Skeletal muscle cell (primary cell): ENCODE measurements at places on chromosomes 6 and 20.

DNA sequence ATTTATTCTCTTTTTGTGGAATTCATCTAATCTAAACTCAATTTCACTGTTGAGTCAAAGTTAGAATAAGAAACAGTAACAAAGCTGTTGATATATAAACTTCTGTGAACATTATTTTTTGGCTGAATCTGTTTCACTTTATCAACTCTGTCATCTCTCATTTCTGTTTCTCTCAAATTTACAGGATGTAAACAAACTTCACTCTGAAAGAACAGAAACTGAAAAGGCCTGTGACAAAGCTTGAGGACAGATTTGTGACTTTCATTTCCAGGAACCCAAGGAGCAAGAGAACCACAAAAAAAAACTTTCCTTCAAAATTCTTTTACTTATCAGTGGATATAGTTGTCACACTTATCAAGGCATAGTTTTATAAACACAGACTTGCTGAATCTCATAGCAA lies 447.9 kb upstream of the OPRM1 start:
- DNase-seq: no peak

- peak; percentile 54 for DNase-seq
Observed at GRCh38 chr6:1916334-1917070, 306.8 kb downstream of the FOXC1 start.

GRCh38 chr6:39896701-39897100 lies 37.6 kb downstream of the MOCS1 start:
- DNase-seq: no peak

DNA sequence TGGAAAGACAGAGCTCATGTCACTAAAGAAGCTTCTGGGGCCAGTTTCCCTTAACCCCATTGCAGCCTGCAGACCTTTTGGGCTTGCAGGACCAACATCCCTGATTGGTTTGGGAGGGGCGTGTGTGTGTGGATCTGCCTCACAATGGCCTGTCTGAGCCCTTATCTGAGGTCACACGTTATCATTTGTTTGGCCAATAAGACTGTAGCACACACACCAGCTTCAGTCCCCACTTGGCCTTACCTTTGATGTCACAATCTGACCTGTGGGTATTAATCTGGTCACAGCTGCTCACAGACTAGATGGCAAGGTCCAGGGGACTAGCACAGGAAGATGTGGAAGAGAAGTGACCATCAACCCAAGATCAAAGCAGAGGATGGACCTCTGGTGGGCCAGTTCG lies at the start of gene SCP2D1:
SCP2D1 (plus strand) TSS at position 301 of the 400 bp plus-strand sequence; CDS start at position 334, 33 bp downstream.
- DNase-seq: no peak

- no peak for DNase-seq
Observed at GRCh38 chr6:75402296-75402695, 91.3 kb downstream of the FILIP1 start.

DNA sequence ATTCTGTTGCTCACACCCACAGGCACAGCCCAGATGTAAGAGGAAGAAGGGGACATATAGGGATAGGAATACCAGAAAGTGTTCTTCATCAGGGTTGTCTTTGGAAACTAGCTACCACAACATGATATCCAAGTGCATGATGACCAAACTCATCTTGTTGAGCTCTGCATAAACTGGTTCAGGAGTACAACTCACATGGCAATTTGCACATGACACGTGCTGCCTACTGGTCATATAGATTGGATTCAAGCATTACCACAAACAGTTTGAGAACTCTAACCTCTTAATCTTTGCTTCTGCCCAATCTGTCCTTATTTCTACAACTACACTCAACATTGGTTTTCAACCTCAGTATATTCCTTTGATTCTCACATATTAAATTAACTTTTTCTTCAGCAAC lies 184.7 kb upstream of the PCSK2 start:
- no peak for DNase-seq

DNA sequence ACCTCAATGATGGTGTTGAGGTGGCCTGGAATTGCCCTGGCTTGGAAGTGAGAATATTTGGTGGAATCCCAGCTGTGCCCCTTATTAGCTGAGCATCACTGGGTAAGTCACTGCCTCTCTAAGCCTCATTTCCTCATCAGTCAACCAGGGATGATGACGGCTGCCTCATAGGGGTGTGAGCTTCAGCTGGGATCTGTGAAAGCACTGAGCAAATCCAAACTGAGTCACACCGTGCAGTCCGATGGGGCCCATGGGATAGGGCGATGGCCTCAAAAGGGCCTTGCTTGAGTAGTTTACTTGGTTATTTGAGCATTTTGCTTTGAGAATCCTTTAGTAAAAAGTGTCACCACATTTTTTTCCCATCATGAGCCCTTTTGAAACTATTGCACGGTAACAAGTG lies 1.1 kb downstream of the SLC22A1 start:
- DNase-seq: peak; percentile 7

- DNase-seq: no peak
Observed at GRCh38 chr6:55886185-55886836, 10.9 kb upstream of the BMP5 start.

- peak; percentile 42 for DNase-seq
Observed at GRCh38 chr20:45993197-45993951, 15.3 kb upstream of the MMP9 start.

GRCh38 chr6:161545741-161546140 lies 271.9 kb upstream of the AGPAT4 start:
- no peak for DNase-seq

GRCh38 chr20:52025938-52026337 lies 165.6 kb downstream of the ZFP64 start:
- DNase-seq: no peak

- no peak for DNase-seq
Observed at GRCh38 chr6:3739311-3739897, 12.1 kb downstream of the PXDC1 start.

DNA sequence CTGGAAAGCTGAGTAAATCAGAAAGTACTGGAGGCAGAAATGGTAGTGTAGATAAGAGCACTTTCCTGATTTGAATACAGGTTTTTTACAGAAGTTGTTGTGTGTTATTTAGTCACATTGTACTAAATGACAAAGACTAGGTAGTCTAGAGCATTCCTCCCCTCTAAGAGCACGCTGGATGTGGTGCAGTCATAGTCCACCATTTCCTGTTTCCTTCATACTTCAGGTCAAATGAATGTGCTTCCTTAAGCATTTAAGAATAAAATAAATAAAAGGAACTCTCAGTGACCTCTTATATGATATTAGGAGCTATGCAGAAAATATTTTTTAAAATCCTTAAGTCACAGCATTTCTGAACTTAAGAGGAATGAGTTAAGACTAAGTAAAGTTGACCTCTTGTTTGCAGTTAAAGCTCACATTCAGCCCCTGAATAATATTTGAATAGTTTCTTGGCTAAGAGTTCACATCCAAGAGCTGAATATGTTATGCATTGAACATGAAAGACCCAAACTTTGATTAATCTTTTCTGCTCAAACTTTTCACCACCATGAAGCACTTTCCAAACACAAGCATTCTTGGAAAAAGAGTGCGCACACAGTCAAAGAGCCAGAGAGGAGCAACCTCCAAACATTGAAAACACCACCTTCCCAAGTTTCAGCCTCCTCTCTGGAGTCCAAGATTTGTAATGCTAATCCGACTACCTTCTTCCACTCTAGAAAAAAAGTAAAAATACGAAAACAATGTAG lies 53.4 kb upstream of the TMEM30A start:
- DNase-seq: no peak

- DNase-seq: no peak
Observed at GRCh38 chr20:56610098-56610497, 19.0 kb upstream of the TFAP2C start.
